Esophagus muscularis mucosa (tissue), 4 donors: ENCODE measurements at places on chromosomes 3 and 15. TPM values are rescaled to one million over a fixed set of nuclear protein-coding genes. Genes with fewer than 3 reads are reported as not detected.

DNA sequence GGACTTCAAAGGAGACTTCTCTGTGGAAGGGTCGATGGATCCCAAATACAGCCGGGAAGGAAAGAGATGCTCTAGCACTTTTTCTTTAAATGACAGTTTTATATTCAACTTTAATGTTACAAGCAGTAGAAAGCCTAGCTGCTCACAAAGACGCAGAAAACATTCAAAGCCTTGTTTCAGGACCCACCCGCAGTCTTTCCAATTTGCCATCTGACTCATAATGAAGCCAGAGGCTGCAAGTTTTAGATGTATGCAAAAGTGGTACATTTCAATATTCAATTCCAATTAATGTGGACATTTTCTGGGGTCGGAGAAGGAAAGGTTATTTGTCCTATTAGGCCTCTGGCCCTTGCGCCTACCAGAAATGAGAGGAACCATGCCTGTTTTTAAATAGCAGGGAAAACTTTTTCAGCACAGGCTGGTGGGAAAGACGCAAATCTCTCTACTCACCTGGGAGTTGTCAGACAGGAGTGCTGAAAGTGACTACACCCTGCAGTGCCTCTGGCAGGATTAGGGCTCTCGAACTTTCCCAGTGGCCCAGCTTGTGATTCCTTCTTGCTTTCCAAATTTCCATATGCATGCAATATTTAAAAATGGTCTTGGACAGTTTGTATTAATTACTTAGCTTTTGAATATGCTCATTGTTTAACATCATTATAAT, 117.4 kb upstream of the MBNL1 start:
- DNase-seq = no peak

GRCh38 chr3:46113608-46114007, 86.3 kb upstream of the XCR1 start:
- DNase-seq = no peak

DNA sequence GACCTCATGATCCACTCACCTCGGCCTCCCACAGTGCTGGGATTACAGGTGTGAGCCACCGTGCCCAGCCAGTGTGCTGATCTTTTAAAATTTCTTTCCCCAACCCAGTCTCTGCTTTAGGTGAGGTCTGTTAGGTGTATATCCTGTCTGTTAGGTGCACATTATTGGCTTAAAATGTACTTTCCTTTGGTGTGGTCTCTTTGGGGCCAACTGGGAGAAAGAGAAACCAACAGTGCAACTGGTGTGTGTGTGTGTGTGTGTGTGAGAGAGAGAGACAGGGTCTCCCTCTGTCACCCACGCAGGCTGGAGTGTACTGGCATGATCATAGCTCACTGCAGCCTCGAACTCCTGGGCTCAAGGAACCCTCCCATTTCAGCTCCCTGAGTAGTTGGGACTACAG, 50.3 kb upstream of the GNB5 start:
- no peak for DNase-seq

Gene IGSF11
- total RNA-seq = 7.0 TPM

DNA sequence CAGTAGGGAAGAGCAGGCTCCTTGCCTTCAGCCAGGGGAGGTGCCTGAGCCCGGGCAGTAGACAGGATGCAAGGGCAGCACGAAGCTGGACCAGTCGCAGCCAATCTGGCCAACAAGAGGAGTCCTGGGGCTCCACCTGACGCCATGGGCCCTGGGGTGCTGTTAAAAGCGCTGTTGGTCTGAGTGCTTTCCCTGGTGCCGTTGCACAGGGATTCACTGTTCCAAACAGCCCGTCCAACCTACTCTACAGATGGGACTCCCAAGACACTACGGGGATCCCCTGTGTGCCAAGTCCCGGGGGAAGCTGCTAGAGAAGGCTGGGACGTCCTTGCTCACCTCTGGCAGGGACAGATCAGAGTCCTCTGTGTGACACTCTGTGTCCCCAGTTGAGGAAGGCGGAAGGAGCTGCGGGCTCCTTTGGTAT, 632 bp downstream of the CTSH start:
- no peak for DNase-seq

- no peak for DNase-seq
Measured at GRCh38 chr3:124442463-124442862, 287.8 kb upstream of the UMPS start.

Gene ITIH1
- not detected for total RNA-seq

Gene ANAPC13
- total RNA-seq = 78.9 TPM

GRCh38 chr3:190586631-190587011, 72.7 kb downstream of the IL1RAP start:
- DNase-seq = no peak
